Activated naive CD8-positive, alpha-beta T cell treated with anti-CD3 and anti-CD28 coated beads, Interleukin-2, amount 50 U/mL, for 16 hours (primary cell): ENCODE measurements at places on chromosomes 1 and 21.

GRCh38 chr1:247243524-247244137, 12.2 kb upstream of the VN1R5 start:
- DNase-seq, result no peak

GRCh38 chr1:34053660-34054059, 111.4 kb downstream of the CSMD2 start:
- DNase-seq, result no peak

DNA sequence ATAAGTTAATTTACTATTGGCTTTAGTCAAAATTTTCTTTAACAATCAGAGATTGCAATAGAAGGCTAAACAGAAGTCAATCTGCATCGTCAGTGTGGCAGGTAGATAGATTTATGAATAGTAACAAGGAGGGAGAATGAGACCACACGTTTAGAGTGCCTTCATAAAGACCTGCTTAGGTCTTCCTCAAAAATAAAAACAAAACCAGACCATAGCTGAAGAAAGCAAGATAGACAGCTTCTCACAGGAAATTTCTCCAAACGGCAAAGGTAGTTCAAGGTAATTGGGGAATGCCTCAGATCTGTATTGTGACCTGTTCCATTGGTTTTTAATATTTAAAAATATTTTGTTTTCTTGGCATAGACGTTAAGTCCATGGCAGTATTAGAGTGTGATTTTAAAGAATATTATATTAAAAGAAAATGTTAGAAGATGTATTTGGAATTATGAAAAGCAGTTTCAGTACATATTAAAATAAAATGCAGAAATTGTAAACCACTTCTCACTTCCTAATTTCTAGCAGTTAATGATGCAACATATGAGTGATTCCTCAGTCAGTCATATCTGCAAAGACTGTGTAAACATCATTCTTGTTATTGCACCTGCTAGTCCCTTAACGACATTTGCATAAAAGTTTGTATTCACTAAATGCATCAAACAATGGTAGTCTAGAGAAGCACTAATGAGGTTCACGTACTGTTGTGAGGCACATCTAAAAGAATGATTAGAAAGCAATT, 278.0 kb downstream of the HLX start:
- DNase-seq, result no peak

- DNase-seq, result no peak
Measured at GRCh38 chr1:9019896-9020295, 6.3 kb downstream of the SLC2A7 start.

DNA sequence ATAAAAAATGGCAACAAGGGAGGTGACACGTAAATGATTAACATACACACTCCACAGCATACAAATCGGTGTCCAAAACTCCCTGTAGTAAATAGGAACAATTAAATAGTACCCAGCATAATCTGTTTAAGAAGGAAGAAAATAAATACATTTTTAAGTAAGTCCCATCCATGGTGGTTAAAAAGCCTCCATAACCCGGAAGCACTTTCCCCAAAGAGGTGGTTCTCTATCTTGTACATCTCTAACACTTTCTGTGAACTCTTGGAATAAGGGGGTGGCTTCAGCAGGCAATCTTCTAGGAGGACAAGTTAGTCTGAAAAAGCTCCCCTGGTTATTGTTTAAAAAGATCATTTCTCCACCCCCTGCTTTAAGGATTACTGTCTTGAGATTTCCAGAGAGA, 76.9 kb downstream of the PTPN14 start:
- no peak for DNase-seq

DNA sequence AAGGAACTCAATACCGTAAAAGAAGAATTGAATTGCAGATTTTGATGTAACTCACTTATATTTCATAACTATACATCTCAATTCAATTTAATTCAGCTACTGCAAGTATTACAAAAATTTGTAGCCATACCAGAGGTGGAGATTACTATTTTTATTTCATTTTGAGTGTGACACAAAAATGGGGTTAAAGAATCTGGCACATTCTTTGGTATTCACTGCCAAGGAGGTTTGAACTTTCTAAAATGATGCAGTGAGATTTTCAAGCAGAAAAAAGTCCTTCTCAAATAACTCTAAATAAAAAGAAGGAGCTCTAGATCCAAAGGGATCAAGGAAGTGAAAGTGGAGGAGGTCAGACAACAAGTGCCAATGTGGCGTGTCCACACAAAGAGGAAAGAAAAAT, 569.0 kb downstream of the DPYD start:
- DNase-seq, result no peak

DNA sequence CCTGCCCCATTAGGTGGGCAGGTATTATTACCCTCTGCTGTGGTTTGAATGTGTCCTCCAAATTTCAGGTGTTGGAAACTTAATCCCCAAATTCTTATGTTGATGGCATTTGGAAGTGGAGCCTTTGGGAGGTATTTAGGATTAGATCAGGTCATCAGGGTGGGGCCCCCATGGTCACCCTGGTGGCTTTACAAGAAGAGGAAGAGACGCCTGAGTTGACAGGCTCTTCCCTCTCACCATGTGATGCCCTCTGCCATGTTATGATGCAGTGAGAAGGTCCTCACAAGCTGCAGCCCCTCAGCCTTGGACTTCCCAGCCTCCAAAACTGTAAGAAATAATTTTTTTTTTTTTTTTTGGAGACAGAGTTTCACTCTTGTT, 8.8 kb upstream of the THEMIS2 start:
- DNase-seq, result no peak

GRCh38 chr1:42128499-42128898, 24.7 kb upstream of the GUCA2B start:
- DNase-seq, result no peak

GRCh38 chr1:100404821-100405220, 52.5 kb downstream of the CDC14A start:
- no peak for DNase-seq

- no peak for DNase-seq
Measured at GRCh38 chr21:26491663-26492062, 81.4 kb downstream of the CYYR1 start.

DNA sequence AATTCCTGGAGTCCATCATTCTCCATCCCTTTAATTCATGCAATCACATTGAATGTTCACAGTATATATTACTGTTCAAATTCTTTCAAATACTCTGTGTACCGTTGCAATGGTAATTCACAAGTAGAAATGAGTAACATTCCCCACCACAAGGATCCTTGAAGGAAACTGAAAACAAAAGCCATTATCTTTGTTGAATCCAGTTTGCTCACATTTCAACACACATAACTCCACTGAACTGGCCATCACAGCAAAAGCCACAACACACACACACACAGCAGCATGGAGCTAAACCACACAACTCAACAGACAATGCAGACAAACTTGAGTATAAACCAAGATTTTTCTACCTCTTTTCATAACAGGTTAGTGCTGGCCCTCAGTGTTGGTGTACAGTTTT, 188.3 kb upstream of the GREM2 start:
- no peak for DNase-seq

DNA sequence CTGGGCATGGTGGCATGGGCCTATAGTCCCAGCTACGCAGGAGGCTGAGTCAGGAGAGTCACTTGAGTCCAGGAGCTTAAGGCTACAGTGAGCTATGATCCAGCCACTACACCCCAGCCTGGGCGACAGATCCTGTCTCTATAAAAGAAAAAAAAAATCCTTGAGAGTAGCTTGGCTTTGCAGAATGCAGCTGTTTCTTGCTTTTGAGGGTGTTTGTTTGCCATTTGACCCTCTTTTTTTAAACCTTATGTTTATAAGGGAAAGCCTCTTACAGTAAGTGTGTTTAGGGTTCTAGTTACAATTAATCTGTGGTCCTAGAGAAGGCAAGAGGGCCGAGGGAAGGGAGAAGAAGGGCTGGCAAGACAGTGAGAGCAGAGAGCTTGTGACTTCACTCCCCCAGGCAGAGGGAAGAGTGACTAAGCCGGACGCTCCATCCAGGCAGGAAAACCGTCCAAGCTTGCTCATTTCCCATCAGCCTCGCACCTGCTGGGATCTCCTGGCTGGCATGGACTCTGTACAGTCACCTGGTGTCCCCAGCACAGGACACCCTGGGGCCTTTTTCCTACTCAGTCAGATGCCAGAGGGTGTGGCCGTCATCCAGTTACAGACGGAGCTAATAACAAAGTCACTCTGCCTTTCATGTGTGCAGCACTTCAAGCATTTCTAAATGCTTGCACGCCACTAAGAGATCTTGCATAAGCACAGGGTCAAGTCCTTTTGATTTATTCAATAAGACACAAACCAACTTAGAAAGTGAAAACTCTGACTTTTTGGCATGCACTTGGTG, 55.5 kb upstream of the PSEN2 start:
- no peak for DNase-seq

DNA sequence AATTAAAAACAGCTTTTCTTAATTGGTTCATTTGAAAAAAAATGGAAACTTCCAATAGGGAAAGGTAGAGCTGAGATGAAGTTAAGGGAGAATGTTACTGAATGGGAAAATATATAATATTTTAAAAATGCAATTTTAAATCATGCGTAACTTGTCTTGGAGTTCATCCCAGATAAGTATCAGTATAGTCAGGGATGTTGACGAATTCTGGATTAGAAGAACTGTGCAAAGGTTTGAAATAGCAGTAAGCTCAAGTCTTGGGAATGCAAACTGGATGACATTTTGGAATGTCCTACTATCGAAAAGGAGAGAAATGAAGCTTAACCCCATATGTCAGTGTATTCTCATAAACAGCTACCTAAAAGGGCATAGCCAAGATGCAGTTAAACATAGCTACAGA, 4.0 kb upstream of the ST6GALNAC3 start:
- DNase-seq, result no peak

- DNase-seq, result no peak
Measured at GRCh38 chr1:156673387-156674121, 3.7 kb downstream of the NES start.

- DNase-seq, result no peak
Measured at GRCh38 chr1:5718831-5719632, 273.2 kb downstream of the NPHP4 start.

- DNase-seq, result no peak
Measured at GRCh38 chr1:147821883-147822282, 61.5 kb upstream of the GJA5 start.

DNA sequence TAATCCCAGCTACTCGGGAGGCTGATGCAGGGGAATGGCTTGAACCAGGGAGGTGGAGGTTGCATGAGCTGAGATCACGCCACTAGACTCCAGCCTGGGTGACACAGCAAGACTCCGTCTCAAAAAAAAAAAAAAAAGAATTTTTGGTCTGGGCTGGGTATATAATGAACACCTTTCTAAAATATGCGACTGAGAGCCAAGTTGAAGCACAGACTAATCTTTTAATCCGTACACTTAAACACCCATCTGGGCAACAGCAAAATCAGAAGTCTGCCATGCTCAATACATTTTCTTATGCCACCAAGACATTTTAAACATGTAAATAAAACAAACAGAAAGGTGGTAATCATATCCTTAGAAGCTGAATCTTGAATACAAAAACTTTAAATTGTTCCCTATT, 31.6 kb upstream of the ABCB10 start:
- no peak for DNase-seq

GRCh38 chr1:156075162-156075561, 7.1 kb downstream of the MEX3A start:
- DNase-seq, result no peak

DNA sequence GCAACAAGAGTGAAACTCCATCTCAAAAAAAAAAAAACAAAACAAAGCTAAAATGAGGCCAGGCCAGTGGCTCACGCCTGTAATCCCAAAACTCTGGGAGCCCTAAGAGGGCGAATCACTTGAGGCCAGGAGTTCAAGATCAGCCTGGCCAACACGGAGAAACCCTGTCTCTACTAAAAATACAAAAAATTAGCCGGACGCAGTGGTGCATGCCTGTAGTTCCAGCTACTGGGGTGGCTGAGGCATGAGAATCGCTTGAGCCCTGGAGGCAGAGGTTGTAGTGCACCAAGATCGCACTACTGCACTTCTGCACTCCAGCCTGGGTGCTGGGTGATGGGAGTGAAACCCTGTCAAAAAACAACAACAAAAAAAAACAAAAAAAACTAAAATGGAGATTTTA, 191.2 kb upstream of the SGIP1 start:
- no peak for DNase-seq

DNA sequence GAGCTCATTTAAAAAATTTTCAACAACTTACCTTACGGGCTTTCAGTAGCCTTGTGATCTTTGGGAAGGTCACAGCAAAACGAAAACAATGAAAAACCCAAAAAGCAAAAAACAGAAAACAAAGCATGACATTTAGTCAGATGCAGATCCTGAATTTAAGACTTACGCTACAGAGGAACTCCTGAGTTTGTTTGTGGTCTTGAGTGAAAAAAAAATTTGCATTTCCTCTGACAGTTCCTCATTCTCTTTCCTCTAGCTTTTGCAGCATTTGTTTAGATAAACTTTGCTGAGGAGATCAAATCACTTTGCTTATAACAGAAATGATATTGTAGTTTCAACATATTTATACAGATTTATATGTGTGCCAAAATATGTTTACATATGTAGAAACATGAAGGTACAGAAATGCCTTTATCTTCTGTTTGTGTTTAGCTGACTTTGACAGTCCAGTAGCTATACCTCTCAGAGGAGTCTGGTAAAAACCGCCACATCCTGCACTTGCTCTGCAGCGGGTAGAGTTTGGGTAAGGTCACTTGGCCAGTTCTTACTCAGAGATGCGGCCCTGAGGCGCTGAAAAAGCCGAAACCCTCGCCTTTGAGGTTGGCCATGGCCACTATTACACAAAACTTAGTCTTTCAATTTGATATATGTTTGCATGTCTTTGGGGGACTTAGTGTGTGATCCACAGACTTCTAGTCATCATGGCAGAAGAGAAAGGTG, 142.5 kb downstream of the TNR start:
- no peak for DNase-seq

DNA sequence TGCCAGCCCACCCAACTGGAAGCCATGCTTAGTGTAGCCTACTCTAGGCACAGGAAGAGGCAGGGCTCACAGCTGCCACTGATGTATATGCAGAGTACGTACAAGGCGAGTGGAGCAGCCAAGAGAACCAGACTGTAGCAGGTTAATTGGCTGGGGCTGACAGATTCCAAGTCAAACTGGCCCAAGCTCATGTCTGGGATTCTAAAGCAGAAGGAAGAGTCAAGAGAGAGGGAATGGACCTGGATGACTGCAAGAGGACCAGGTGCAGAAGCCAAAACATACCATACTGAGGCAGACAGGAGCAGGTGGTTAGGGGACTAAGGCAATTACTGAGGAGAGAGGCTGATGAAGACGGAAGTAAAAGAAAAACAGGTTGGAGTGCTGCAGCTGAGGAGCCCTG, 51.3 kb upstream of the LRRN2 start:
- DNase-seq, result no peak

DNA sequence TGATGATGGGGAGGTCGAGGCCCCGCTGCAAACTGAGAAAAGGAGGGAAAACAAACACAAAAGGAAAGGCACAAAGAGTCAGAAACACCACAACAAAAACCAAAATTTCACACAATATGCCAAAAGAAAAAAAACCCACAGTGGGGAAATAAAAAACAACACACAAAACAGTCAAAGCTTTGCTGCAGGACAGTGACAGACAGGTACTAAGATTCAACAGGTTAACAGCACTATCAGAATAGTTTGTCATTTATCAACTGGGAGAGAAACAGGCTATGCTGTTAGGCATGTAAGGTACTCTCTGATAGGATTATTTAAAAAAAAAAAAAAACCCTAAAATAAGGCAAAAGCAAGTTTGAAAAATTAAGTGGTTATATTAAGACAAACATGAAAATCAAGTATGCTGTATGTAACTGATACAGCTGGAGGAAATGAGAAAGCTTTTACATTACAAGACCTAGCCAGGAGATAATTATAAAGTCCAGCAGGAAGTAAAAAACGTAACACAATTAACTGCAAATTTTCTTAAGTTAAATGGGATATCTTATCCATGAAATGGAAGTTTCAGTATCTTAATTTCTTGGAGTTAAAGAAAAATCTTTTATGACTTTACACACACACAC, 179.0 kb downstream of the EIF4G3 start:
- no peak for DNase-seq
